ENCODE measurements at places on chromosomes 4 and X. TPM values are rescaled to one million over a fixed set of nuclear protein-coding genes. Genes with fewer than 3 reads are reported as not detected.

The SRPX2 gene
- 9.5 TPM for total RNA-seq

The ZNF630 gene
- total RNA-seq, result 3.0 TPM

The TCEANC gene
- total RNA-seq, result 5.9 TPM

The GPR78 gene
- total RNA-seq, result not detected

The IBSP gene
- total RNA-seq, result not detected

The UGT2B15 gene
- total RNA-seq, result not detected

The MAB21L2 gene
- 0.17 TPM for total RNA-seq

The GSX2 gene
- total RNA-seq, result not detected

The GAGE12H gene
- total RNA-seq, result not detected

DNA sequence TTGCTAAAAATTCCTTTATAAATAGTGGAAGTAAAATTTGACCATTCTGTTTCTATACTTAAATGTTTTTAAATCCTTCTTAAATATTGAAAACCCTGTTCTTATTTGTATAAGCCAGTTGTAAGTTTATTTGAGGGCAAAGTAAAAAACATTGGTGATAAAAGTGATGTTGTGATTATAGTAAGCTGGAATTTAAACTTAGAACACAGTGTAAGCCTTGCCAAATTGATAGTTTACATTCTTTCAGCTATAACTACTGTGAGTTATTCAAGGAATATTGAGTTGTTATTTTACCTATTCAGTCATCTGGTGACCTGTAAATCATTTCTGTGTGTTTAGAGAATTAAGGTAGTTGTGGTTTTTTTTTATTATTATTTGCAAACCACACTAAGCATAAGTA lies 9.6 kb downstream of the YY2 start:
- no peak for DNase-seq

DNA sequence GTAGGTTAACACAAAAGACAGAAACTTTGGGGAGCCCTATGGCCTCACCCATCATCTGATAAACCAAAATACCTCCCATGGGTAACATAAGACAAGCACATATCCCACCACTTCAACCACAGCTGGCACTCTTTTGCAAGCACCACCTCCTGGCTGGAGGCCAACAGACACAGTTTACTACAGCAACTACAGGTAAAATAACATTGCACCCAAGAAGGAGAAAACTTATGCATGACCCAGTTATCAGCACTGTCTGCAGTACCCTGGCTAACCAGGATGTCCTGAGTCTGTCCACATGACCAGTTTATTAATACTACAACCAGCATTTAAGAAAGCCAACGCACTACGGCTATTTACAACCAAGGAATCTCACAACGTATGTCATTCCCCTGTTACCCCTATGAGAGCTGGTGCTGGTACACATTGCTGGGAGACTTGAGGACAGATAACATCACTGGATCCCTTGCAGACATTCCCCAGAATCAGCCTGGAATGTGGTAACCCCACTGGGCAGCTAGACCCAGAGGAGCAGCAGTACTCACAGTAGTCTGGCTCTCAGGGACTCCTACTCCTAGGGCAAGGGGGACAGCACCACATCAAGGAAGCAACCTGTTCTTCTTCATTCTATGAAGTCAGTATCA lies 32.0 kb downstream of the ELF2 start:
- no peak for DNase-seq

GRCh38 chrX:16924631-16925480 lies 21.6 kb upstream of the REPS2 start:
- no peak for DNase-seq

DNA sequence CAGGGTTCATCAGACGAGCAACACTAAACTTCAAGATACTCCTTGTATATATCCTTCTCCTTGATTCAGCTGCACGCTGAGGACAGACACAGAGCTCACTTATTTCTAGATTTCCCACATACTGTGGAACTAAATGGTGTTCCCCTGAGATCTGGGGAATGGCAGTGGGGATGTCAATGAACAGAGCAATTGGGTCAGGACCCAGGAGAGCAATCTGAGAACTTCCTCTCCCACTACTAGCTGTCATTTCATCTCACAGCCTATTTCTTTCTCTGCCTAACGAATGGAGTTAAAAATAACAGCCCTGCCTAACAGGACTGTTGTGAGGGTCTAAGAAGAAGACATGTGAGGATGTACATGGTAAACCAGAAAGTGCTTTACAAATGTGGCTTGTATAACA lies 10.7 kb downstream of the NAAA start:
- DNase-seq, result no peak

DNA sequence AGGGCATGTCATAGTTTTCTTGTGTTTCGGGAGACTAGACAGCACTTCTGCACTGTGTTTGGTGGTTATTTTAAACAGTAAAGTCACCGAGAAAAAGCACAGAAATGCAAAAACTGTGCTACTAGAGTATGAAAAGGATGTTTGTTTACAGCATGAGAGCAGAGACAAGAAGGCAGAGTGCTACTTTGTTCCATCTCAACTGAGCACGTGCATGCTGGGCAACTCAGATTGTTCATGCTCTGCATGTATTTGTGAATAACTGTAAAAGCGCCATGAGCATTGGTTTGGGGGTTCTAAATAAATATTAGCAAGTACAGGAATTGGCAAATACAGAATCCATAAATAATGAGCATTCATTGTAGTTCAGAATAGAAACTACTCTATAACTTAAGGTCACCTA lies 7.4 kb downstream of the EVC start:
- DNase-seq, result no peak

- no peak for DNase-seq
Measured at GRCh38 chrX:78455901-78456300, 128.5 kb upstream of the CYSLTR1 start.

DNA sequence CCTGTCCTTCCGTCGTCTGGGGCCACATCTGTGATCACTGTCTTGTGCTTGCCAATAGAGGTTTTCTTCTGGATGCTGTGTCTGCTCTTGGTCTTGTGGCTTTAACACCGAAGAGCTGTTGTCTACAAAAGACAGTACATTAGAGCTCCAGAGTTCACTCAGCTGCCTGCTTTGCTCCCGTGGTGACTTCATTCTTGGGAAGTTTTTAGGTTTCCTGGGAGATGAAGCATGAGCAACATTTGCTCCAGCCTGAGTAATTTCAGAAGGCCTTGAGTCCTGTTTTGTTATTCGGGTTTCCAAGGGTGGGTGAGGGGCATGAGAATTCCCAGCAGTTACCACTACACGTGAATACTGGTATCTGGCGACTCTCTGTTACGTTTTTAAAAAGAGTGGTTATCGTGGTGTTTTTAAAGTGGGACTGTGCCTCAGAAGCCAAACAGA lies 189.2 kb downstream of the SHROOM3 start:
- no peak for DNase-seq

DNA sequence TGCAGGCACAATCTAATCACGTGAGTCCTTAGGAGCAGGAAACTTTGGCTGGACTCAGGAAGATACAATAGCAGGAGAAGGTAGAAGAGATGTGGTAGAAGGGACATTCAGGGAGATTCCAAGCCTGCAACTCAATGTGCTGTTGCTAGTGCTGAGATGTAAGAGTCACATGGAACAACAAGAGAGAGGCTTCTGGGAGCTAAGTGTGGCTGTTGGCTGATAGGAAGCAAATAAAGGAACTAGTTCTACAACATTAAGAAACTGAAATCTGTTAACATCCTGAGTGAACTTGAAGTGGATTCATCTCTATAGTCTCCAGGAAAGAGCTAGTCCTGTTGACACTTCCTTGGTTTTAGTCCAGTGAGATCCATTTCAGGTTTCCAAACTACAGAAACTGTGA lies 1207.4 kb downstream of the ADGRL3 start:
- DNase-seq, result no peak

DNA sequence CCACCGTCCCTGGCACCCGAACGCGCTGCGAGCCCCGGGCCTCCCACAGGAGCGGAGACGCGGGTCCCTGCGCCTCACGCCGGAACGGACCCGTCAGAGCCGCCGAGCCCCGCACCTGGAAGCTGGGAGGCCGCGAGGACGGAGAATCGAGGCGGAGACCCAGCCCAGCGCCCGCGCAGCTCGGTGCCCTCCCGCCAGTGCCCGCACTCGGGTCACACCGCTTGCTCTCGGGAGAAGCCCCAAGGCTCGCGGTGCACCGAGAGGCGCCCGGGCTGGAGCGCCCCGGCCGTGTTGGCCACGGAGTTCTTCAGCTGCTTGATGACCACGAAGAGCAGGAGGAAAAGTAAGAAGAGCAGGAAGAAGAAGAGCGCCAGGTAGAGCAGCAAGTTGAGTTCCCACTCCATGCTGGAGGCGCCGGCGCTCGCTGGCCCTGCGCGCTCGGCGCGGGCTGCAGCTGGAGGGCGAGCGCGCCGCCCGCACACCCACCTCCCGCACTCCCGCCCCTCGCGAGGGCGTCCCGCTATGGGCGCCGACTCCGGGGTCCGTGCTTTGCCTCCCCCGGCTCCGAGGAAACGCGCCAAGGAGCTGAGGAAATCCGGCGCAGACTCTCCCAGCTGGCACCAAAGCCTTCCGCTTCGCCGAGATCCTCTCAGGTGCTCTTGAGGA lies at the start of gene SMIM43:
Gene SMIM43, minus strand, starts transcription at position 463 of the 666 bp plus-strand sequence. Its CDS starts 59 bp downstream, at position 404.
- no peak for DNase-seq

DNA sequence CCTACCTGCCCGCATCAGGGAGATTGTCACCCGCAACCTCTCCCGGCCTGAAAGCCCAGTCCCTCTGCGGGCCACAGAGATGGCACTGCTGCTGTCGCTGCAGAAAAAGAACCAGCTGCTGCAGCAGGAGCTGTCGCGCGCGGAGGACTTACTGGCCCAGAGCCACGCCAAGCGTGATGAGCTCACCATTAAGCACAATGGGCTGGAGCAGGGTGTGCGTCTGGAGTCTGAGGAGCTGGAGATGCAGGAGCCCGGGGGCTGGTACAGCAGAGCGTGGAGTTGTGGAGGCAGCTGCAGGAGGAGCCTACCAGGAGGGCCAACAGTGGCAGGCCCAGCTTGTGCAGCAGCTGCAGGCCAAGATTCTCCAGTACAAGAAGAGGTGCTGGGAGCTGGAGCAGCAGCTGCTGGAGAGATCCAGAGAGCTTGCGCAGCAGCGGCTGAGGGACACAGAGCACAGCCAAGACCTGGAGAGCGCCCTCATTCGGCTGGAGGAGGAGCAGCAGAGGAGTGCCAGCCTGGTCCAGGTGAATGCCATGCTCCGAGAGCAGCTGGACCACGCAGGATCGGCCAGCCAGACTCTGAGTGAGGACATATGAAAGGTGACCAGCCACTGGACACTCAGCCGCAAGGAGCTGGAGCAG lies 11.3 kb downstream of the SMIM10L2A start:
- DNase-seq, result no peak

DNA sequence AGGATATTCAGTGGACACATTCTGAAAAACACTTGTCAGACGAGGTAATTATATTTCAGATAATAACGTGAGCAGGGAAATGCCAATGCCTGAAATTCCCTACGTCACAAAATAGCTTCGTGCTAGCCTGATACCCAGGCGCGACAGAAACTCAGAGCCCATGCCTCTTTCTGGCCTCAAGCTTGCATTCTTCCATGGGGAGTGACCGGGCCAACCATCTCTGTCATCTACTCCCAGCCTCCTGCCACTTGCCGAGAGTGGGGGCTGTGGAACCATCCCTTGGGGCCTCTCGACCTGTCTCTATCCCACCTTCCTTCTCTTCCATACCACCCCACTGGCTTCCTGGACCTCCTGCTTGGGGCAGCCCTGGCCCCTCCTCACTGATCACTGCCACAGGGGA lies 34.5 kb upstream of the CDKN2AIP start:
- no peak for DNase-seq

DNA sequence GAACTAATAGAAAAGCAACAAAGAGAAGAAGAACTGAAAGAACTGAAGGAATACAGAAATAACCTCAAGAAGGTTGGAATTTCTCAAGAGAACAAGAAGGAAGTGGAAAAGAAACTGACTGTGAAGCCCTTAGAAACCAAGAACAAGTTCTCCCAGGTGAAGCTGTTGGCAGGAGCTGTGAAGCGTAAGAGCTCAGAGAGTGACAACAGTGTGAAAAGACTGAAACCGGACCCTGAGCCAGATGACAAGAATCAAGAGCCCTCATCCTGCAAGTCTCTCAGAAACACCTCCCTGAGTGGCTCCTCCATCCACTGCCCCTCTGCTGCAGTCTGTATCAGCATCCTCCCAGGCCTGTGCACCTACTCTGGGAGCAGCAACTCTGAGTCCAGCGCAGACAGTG lies 8.4 kb upstream of the FHDC1 start:
- DNase-seq, result no peak

DNA sequence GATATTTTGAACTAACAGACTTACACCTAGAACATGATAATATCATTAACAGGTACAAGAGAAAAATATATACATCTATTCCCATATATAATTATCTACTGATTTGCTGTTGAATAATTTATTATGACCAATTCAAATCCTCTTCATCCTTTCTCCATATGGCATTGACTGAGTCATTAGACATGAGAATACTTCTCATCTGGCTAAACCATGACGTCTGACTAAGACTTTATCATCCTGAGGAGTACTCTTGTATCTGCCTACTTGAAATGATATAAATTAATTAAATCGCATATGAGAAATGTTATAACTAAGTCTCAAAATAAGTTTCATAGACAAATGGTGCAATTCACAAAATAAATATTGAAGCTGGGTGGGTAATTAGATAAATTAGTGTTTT lies 67.4 kb downstream of the EMCN start:
- no peak for DNase-seq

DNA sequence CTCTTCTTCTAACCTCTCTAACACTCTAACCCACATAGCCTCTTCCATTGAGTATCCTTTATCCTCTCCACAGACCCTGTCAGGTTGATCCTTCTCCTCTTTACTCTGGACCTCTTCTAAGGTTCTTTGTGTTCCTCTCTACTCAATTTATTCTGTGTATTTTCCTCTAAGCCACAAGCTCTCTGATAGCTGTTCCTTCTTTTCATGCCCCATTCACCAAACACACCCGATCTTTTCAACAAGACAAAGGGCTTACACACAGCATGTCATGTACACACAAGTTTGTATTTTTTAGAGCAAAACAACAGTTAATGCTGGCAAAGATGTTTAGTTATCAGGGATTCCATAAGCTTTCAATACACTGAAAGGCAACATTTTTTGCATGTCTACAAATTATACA lies 1.9 kb downstream of the SPIN2B start:
- DNase-seq, result no peak

- no peak for DNase-seq
Measured at GRCh38 chrX:154008521-154008920, 11.2 kb downstream of the IRAK1 start.

- DNase-seq, result no peak
Measured at GRCh38 chrX:75278991-75279390, 5.1 kb downstream of the UPRT start.

- no peak for DNase-seq
Measured at GRCh38 chr4:165947019-165947418, 74.0 kb downstream of the TLL1 start.

All from left ventricle myocardium superior (tissue), 1 donor.